IMR-90 (cell line): ENCODE measurements at places on chromosomes 5 and 9. TPM values are rescaled to one million over a fixed set of nuclear protein-coding genes. Genes with fewer than 3 reads are reported as not detected.

GRCh38 chr5:31107091-31107518 is 86.4 kb upstream of the CDH6 start:
- DNase-seq = peak; percentile 90

EGFLAM gene
- total RNA-seq = 1.1 TPM in 2 replicates

LCN10 gene
- total RNA-seq = not detected in 2 replicates

DNA sequence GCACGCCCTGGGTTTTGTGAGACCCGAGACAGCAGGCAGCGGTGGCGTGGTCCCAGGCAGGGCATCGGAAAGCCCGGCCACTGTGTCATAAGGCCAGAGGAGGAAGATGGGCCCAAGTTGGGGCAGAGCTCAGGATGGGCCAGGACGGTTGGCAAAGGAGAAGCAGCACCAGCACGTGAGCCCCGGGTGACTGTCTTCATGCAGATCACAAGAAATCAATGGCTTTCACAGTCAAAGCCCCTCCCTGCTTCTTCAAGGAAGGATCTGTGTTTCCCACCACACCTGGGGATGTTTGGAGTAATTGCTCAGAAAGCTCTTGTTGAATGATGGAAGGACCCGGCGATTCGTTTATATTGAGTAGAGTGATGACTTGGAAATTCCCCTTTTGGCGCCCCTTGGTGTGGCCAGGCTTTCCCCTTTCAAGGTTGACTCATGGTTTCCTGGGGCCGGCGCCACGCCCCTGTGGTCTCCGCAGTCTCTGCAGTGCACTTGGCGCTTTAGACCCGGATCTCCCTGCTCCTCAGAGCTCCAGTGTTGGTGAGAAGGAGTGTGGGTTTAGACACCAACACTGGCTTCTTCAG is 52.1 kb downstream of the IL31RA start:
- peak; percentile 13 for DNase-seq

PMPCA gene
- 62.6 and 86.7 TPM in 2 replicates for total RNA-seq

DNA sequence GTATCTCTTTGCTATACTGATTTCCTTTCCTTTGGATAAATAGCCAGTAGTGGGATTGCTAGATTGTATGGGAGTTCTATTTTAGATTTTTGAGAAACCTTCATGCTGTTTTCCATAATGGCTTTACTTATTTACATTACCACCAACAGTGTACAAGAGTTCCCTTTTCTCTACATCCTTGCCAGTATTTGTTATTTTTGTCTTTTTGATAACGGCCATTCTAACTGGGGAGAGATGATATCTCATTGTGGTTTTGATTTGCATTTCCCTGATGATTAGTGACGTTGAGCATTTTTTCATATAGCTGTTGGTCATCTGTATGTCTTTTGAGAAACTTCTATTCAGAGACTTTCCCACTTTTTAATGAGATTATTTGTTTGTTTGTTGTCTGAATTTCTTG is 25.8 kb downstream of the NADK2 start:
- DNase-seq = no peak

DNA sequence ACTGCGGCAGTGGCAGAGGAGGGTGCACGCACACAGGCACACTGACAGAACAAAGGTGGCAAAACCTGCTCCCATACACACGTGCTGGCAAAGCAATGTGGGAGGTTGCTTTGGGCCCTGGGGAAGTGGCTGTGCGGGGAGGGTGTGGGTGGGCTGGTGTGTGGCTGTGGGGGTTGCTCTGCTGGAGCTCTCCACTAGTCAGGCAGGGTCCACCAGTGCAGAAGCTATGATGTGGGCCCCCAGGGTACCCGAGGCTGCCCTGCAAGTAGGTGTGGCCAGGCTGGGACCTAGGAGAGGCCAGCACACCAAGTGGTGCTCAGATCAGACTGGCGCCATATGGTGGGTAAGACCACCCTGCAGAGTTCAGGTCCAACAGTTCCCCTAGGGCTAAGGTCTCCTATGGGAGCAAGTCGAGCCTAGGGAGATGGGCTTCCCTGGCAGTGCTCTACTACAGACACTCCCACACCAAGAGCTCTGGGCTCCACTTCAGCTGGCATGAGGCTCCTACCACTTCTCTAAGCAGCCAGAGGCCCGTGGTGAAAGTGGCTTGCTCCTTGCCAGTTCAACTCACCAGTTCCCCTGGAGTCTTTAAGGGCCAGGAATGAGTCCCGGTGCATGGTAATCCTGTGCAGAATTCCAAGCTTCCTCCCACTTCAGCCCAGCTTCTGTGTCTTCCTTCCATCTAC is 46.2 kb upstream of the IFNE start:
- no peak for DNase-seq

GRCh38 chr9:69445251-69445650 is 120.2 kb downstream of the ENTREP1 start:
- DNase-seq = no peak

DNA sequence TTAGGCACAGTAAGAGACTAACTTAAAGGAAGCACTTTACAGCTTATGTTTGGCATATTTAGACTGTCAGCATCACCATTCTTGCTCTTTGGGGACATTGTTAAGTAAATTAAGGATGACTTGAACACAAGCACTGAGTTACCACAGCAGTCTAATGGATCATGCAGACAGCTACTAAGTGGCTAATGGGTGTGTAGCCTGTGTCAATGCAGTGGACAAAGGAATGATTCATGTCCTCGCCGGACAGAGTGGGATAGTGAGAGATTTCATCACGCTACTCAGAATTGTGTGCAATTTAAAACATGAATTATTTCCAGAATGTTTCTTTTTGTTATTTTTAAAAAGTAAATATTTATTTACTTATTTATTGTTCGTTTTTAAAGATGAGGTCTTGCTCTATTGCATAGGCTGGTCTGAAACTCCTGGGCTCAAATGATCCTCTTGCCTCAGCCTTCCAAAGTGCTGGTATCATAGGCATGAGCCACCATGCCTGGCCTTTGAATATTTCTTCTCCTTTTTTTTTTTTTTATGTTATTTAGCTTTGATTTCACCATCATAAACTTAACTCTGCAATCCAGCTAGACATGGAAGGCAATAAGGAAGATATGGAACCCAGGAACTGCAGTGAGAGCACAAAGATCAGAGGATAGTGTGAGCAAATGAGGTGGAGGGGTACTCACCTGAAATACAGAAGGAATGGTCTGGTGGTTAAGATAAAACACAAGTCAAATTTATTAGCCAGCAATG is 53.0 kb upstream of the KLF4 start:
- DNase-seq = no peak

GRCh38 chr5:68288707-68289134 is 73.2 kb downstream of the PIK3R1 start:
- DNase-seq = no peak

- DNase-seq = no peak
These were observed 252.9 kb downstream of the HSPA4 start for GRCh38 chr5:133304707-133305216.

DNA sequence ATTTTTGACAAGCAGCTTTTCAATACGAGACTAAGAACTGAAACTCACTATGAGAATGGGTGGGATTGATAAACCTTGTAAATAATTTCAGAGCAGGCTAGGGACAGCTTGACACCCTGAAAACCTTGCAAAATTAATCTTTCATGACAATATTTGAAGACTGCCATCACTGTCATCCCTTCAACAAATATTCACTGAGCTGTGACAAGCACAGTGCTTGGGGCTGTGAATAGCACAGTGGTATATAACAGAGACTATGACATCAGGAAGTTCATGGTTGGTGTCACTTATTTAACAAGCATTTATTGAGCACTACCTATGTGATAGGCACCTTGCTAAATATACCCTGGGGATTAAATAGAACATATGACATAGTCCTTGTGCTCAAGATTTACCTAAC is 741.0 kb upstream of the RIOK2 start:
- DNase-seq = no peak

DNA sequence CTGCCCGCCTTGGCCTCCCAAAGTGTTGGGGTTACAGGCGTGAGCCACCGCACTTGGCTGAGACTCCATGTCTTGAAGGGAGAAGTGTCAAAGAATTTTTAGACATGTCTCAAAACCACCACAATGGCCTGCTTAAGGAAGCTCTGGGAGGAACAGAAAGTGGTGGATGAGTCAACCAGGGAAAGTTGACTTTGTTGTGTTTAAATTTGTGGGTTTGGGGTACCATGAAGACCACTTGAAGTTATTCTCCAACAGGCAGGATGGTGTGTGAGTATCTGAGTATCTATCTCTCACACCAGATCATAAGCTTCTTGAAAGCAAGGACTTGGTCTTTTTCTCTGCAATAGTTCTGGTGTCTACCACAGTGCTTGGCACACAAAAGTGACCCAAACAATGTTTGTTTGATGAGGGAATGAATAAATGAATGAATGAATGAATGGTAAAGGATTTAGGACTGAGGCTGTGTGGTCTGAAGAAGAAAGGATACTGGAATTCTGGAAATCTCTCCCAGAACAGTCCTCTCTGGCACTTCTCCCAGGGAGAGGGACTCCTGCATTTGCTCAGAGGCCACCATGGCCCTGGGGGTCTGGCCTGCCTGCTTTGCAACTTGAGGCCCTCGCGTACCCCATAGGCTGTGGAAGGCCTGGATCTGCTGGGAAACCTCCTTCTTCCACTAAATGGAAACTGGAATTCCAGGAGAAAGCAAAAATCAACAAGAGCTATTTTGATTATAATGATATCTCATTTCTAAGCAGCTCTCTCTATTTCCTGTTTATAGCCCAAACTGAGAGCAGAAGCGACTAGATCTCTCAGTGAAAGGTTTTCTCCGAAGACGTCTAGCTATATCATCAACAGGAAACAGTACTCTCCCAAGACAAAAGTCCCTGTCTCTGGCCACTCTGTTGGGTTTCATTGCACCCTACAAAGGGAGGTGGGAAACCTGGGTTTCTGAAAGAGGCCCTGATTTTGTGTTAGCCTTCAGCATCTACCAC is 187.9 kb downstream of the PALM2AKAP2 start:
- peak; percentile 29 for DNase-seq

SMIM33 gene
- total RNA-seq = not detected in 2 replicates

GRCh38 chr9:98908897-98909634 is 34.6 kb upstream of the COL15A1 start:
- peak; percentile 91 for DNase-seq

CDH12 gene
- total RNA-seq = not detected in 2 replicates

DNA sequence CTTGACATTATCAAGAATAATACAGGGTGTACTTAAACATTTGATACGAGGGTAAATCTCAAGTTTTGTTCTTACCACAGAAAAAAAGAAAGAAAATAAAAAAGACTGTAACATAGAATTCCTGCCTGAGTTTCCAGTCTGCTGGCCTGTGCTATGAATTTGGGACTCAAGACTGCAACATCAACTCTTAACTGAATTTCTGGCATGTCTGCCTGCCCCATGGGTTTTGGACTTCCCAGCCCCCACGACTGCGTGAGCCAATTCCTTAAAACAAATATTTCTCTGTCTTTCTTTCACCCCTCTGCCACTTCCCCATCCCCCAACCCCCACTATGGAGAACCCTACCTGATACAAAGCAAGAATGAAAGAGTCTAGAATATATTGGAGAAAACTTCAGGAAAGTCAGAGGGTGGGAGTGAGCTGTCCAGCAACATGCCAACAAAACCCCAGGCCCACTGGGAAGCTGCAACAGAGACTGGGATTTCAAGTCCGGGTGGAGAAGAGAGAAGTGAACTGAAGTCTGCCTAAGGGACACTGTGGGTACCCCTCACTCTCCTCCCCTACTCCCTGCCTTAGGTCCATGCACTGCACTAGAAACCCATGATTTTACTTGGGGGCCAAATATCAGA is 43.0 kb downstream of the MARCHF3 start:
- no peak for DNase-seq

DNA sequence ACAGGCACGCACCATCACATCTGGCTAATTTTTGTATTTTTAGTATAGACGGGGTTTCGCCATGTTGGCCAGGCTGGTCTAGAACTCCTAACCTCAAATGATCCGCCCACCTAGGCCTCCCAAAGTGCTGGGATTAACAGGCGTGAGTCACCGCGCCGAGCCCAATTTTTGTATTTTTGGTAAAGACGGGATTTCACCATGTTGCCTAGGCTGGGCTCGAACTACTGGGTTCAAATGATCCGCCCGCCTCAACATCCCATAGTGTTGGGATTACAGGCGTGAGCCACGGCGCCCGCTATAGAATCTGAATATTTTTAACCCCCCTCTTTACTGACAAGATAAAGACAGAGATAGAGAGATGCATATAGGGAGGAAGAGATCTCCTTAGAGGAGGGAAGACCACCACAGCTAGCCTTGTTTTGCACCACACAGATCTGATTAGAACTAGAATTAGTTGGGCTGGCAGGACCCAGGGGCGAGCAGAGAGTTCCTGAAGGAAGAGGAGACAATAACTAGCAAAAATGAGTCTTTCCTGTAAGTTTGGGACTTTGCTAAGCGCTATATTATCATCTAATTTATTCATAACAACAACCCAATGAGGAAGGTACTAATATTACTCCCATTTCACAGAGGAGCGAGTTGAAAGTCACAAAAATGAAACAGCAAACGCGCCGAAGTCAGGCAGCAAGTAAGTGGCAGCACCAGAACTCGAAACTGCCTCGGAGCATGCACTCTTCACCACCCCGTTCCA is 1.5 kb upstream of the ANKHD1 start:
- DNase-seq = no peak

DMRT2 gene
- total RNA-seq = not detected in 2 replicates

- peak; percentile 87 for DNase-seq
These were observed 46.7 kb downstream of the GDNF start for GRCh38 chr5:37792975-37793631.

DNA sequence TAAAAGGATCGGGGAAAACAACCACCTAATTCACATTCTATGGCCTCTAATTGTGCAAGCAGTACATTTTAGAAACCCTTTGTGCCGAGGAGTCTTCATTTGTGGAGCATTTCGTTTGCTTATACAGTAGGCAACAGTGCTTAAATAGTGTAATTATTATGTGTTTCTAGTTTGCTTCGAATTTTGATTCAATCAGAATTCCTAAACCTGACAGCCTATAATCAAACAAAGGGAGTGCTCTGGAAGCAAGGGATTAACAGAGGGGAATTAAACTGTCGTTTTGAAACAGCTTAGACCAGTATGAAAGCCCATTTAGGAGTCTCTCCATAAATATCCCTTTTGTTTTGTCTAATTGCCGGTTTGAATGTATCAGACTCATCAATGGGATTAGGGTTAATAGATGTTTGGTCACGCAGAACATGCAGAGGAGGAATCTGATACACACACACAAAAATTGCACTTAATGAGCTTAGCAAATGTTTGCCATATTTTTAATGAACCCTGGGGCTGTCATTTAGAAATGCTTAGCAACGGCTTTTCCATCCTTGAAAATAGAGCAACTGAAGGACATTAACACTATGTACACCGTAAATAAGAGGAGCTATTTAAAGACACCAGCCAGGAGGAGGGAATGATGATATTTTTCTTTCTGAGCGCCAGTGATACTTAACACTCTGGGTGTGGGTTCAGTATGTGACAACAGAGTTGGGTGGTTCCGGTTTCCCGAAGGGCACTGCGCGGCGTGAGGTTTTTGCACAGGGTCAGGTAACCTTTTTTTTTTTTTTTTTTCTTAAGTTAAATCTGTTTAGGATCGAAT is 404.7 kb downstream of the TLE4 start:
- DNase-seq = no peak
